ENCODE measurements at places on chromosomes 5 and 9.
A peak's percentile ranks its signal among the peaks of the same experiment; 100 is the strongest.

DNA sequence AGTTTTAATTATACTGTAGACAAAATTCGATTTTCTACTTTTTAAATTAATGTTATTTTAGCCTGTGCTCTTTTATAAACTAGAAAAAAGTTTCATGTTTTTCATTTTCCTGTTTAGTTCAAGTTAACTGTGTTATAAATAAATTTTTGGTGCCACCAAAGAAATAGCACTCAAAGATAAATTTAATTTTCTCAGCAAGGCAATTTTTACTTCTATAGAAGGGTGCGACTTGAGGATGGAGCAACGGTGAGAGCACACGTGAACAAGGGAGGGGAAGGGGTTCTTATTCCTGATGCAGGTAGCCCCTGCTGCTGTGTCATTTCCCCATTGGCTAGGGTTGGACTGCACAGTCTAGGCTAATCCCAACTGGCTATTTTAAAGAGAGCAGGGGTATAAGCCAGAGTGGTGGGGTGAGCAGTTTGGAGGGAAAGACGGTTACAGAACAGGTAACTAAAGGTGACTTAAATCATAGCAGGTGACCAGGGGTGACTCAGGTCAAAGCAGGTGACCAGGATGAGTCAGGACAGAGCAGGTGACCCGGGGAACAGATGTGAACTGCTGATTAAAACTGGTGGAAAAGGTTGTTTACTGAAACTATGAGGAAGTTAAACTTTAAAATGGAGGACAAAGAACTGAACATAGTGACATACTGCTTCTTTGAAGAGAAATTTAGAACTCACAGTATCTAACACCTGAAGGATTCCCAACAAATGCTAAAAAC lies 104.6 kb upstream of the GPBP1 start:
- DNase-seq, result no peak

- DNase-seq, result no peak
These were observed 3.3 kb downstream of the PSAT1 start for GRCh38 chr9:78300209-78300608.

- no peak for DNase-seq
These were observed 116.2 kb upstream of the PANK3 start for GRCh38 chr5:168695301-168695835.

- no peak for DNase-seq
These were observed 145.6 kb downstream of the CNTLN start for GRCh38 chr9:17280350-17281012.

DNA sequence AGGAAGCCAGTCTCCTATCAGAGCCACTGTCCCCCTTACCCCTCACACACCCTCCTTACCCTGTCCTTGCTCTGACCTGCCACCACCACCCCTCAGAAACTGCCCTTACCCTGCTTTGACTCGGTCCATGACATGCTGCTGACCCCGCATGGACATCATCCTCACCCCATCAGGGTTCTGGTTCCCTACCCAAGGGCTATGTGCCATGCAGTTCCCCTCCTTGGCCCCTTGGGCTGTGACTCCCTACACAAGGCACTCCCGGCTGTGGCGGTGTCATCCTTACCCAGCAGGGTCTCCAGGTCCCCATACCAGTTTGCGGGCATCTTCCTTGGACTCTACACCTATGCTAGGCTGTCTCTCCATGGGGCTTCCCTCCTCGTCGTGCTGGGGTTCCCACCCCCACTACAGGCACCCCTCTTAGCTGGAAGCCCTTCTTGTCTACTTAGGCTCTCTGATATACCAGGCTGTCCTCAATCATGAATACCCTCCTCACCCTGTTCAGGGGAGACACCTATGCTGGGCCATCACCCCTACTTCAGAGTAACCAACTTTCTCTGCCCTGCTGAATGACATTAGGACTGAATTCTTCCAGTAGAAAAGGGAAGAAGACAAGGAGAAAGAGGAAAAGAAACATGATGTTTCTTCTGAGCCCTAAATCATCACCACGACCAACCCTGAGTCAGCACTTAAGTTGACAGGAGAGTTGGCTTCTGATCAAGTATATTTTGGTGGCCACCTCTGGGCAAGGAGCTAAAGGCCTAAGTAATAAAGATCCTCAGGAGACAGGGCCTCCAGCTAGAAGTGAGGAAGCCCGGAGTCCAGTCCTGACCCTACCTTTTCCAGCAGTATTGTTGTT lies 115.2 kb downstream of the GCNT1 start:
- DNase-seq, result no peak

DNA sequence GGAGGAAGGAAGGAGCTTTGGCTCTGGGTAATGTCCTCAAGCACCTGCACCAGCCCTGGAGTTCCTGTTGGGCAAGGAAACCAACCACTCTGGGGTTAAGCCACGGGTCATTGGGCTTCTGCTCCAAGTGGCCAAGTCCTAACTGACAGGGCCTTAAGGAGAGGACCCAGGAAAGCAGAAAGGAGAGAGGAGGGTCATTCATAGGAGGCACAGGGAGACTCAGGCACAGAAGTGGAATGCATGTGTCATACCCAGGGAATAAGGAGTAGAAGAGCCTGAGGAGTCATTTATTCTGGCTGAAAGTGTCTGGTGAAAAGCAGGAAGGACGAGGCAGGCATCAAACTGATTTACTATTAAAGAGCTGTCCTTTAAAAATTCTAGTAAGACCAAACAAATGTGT lies 129.2 kb downstream of the DMRT2 start:
- no peak for DNase-seq

- peak; percentile 60 for DNase-seq
These were observed 152.0 kb downstream of the GPBP1 start for GRCh38 chr5:57325678-57326397.

- no peak for DNase-seq
These were observed 1.5 kb upstream of the TEX10 start for GRCh38 chr9:100354121-100354800.
